ENCODE measurements at places on chromosomes 16 and 17.
A peak's percentile ranks its signal among the peaks of the same experiment; 100 is the strongest.

- DNase-seq = no peak
Measured at GRCh38 chr16:11520442-11520841, 66.3 kb downstream of the LITAF start.

DNA sequence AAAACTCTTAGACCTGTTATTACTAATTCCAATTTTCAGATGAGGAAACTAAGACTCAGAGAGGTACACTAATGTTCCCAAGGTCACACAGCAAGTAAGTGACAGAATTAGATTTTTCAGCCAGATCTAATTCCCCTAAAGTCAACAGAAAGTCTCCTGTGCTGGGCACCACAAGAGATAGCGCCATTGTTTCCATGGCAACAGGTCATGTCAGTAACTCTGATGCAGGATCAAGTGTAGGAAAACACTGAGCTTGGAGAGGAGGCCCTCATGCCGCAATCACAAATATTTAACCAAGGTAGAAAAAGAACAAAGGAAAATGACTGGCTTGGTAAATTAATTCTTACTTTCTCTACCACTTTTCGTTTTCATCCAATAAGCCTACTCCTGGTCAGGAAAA is 166.0 kb upstream of the CDH13 start:
- DNase-seq = no peak

- no peak for DNase-seq
Measured at GRCh38 chr17:47246120-47246519, 7.5 kb upstream of the ITGB3 start.

- no peak for DNase-seq
Measured at GRCh38 chr16:84816485-84816884, 3.3 kb upstream of the CRISPLD2 start.

DNA sequence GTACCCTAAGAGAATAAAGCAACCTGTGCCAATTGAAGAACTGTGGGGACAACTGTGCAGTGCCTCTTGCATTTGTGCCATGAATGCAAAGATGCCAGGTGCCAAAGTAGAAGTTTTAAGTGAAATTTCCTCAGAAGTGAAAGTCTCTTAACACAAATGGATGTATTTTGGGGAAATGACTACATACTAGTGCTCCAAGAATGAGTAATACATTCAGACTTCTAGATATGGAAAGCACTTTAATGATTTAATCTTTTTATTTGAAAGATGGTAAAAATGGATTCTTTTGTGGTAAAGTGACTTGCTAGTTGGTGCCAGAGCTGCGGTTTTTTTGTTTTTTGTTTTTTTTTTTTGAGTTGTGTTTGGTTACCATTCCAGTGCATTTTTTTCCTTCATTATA is 15.0 kb downstream of the UTP18 start:
- no peak for DNase-seq

DNA sequence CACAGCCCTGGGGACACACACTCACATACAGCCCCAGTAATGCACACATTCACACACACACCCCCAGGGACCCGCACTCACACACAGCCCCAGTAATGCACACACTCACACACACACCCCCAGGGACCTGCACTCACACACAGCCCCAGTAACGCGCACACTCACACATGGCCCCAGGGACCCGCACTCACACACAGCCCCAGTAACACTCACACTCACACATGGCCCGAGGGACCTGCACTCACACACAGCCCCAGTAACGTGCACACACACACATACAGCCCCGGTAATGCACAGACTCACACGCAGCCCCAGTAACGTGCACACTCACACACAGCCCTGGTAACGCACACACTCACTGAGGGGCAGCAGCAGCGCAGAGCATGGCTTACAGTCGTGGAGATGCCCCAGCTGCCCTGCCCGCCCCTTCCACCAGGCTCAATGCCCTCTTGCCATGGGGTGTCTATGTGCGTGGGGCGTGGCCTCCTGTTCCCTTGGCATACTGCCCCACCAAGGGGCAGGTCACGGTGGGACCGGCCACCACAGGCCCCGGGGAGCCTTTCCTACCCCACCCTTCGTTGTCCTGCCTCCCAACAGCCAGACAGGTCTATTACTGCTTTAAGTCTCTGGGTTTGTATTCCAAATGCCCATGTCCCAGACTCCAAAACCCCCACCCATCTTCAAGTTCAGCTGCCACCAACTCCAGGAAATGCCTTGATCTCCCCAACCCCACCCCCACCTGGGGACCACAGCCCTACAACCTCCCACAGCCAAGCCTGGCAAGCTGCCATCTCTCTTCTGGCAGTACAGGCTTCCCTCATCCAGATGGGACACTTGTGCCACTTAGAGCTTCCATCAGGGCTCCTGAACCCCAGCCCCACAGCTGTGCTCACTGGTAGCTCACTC is 2.7 kb downstream of the CCDC102A start:
- peak; percentile 7 for DNase-seq

- no peak for DNase-seq
Measured at GRCh38 chr16:66824006-66824405, 6.8 kb downstream of the NAE1 start.

DNA sequence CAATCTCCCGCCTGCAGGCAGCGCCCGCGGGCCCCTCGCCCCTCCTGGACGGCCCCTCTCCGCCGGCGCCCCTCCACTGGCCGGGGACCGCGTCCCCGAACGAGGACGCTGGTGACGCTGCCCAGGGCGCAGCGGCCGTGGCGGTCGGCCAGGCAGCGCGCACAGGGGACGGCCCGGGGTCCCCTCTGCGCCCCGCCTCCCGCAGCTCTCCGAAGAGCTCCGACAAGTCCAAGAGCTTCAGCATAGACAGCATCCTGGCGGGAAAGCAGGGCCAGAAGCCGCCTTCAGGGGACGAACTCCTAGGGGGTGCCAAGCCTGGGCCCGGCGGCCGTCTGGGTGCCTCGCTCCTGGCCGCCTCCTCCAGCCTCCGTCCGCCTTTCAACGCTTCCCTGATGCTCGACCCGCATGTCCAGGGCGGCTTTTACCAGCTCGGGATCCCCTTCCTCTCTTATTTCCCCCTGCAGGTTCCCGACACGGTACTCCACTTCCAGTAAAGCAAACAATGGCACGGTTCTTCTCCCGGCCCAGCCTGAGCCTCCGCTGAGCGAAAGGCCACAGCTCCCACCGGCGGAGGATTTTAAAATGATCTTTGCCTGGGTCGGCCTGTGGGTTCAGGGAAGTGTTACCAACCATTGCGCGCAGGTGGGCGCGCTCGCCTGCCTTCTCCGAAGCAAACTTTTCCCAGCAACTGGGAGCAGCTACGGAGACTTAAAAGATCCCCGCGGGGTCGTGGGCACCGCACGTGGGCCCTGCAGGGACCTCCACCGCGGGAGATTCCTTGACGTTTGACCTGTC is 1.1 kb downstream of the FOXL1 start:
- DNase-seq = peak; percentile 21
